ENCODE measurements at places on chromosomes 3 and 15. TPM values are rescaled to one million over a fixed set of nuclear protein-coding genes. Genes with fewer than 3 reads are reported as not detected.

Gene MST1R
- total RNA-seq, result 0.16 TPM

Gene SNX1
- total RNA-seq, result 125 TPM

Gene PLOD2
- total RNA-seq, result 35.7 TPM

- no peaks in the 10 kb centered on the region for H3K36me3 ChIP-seq
- no peaks in the 10 kb centered on the region for H3K27me3 ChIP-seq
- DNase-seq, result no peak
- no peaks in the 10 kb centered on the region for H3K4me1 ChIP-seq
- no peak overlapping the region for H3K4me3 ChIP-seq
Observed at GRCh38 chr3:163951397-163951987, 1126.8 kb downstream of the SI start.

DNA sequence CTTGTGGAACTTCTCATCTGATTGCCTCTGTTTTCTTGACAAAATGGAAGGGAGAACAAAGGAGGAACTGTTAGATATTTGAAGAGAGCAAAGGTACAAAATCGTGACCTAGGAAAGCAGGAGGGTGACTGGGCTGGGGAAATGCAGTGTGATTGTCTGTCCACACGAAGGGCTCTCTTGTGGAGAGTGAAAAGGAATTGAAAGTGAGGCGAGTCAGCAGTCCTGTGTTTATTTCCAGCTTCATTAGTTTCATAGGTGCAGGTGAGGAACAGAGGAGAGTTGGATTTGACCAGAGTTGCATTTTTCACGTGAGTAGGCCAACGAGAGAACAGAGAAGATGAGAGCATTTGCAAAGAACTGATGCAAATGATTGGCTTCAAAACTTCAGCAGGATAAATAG, 336.4 kb upstream of the SATB1 start:
- no peaks in the 10 kb centered on the region for H3K36me3 ChIP-seq
- H3K4me1 ChIP-seq, result no peaks in the 10 kb centered on the region
- no peak overlapping the region for H3K27ac ChIP-seq
- H3K27me3 ChIP-seq, result no peaks in the 10 kb centered on the region
- H3K4me3 ChIP-seq, result no peak overlapping the region
